Daoy (cell line): ENCODE measurements at places on chromosomes 13 and 19. TPM values are rescaled to one million over a fixed set of nuclear protein-coding genes. Genes with fewer than 3 reads are reported as not detected.

Gene ZNF541
- total RNA-seq, result not detected in 2 replicates

Gene LAIR1
- not detected in 2 replicates for total RNA-seq

Gene CEACAM16
- total RNA-seq, result not detected in 2 replicates

Gene PSG1
- total RNA-seq, result not detected in 2 replicates

Gene KLK2
- total RNA-seq, result 0.06 and 0.48 TPM in 2 replicates

Gene OR7A5
- total RNA-seq, result not detected in 2 replicates

Gene WDR87
- total RNA-seq, result not detected in 2 replicates

- no peak for DNase-seq
These were observed 210.8 kb upstream of the UBL3 start for GRCh38 chr13:30061217-30061616.

DNA sequence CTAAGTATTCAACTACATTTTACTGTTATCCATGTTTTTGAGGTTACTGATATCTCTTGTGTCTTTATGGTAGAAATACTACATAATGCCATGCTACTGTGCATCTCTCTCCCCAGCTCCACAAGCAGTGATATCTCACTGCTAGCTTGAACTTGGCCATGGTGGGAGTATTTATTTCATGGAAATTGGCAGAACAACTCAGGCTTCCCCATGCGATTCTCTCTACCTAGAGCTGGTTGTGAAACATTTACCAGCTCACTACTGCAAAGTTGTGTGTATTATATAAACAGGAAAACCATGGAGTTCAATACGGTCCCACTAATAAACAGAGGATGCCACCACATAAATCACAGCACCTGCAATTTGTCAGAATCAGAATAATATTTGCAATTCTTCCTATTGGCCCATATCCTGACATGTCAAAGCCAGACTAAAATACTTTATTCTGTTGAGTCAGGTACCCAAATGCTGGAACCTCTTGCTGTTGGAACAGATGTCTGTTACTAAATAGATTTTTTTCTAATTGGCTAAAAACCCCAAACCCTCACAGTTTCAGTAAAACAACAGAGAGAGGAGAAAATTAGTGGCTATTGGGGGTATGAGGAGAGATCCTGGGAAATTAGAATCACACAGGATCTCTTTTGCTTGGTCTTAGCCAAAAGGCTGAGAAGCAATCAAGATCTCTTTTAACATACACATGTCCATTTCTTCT, 91.4 kb upstream of the SLC10A2 start:
- DNase-seq, result no peak

- peak; percentile 72 for DNase-seq
These were observed 8.4 kb downstream of the KANK3 start for GRCh38 chr19:8334458-8335342.

- no peak for DNase-seq
These were observed 111.0 kb downstream of the MRPL57 start for GRCh38 chr13:21287331-21287907.

GRCh38 chr19:31385744-31386143, 36.5 kb upstream of the TSHZ3 start:
- DNase-seq, result no peak

GRCh38 chr13:97322740-97323342, 100.7 kb downstream of the MBNL2 start:
- peak; percentile 12 for DNase-seq

GRCh38 chr19:5042556-5042955, 73.6 kb downstream of the KDM4B start:
- no peak for DNase-seq

- DNase-seq, result no peak
These were observed 28.0 kb downstream of the PIAS4 start for GRCh38 chr19:4035582-4035981.

GRCh38 chr13:43799191-43799590, 12.4 kb upstream of the ENOX1 start:
- DNase-seq, result peak; percentile 3
